HS-5 (cell line): ENCODE measurements at places on chromosomes 13 and 19.
A peak's percentile ranks its signal among the peaks of the same experiment; 100 is the strongest.

- no peak for DNase-seq
These were observed 6.0 kb downstream of the EEF2 start for GRCh38 chr19:3979289-3979673.

DNA sequence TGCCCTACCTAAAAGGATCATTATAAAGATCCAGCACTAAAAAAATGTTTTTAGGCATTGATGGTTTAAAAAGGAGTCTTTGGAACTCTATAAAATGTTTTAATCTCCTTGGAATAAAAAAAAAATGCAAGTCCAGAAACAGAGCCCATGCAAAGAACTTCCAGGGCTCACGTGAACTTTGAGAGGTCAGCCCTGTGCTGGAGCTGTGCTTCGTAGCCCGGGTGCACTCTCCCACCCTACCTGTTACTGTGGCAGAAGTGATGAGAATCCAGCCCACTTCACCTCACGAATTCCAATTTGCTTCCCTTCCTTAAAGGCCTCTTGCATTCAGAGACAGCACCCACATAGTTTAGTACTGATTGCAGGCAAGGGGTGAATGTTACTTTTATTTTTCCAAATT lies 267.7 kb downstream of the SHISA2 start:
- no peak for DNase-seq

- DNase-seq, result no peak
These were observed 18.3 kb downstream of the CCDC97 start for GRCh38 chr19:41328157-41328841.

GRCh38 chr13:109751477-109751876 lies 34.9 kb downstream of the IRS2 start:
- no peak for DNase-seq

DNA sequence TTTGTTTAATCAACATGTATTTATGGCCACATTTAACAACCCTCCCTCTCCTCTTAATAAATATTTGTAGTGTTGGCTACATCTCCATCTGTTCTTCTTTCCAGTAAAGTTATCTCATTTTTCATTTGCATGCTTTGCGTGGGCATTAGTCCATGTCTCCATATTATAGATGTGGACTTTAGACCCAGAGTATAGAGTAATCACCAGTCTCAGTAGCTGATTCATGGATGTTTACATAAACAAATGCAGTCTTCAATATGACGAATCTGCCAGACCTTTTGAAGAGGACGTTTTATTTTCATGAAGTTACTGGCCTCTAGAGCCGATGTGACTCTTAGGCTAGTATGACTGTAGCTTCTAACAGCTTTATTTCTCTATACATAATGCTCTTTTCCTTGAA lies 1546.2 kb downstream of the OLFM4 start:
- no peak for DNase-seq

GRCh38 chr13:32659736-32660135 lies 73.5 kb downstream of the PDS5B start:
- no peak for DNase-seq

- no peak for DNase-seq
These were observed 624.0 kb upstream of the KLF12 start for GRCh38 chr13:74758188-74758587.

DNA sequence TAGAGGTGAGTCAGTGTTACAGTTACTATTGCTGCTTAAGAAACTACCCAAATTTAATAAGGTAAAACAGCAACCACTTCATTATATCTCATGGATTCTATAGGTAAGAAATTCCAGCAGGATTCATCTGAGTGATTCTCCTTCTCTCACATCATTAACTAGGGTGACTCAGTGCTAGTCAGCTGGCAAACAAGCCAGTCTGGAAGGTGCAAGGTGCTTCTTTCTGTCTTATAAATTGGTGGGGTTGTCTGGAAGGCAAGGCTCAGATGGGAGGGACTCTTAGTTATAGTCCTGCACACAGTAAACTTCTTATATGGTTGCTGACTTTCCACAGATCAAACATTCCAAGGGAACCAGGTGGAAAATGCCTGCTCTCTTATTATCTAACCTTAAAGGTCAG lies 484.5 kb downstream of the GPC5 start:
- no peak for DNase-seq

GRCh38 chr13:98998831-98999638 lies 21.2 kb upstream of the DOCK9 start:
- DNase-seq, result no peak

DNA sequence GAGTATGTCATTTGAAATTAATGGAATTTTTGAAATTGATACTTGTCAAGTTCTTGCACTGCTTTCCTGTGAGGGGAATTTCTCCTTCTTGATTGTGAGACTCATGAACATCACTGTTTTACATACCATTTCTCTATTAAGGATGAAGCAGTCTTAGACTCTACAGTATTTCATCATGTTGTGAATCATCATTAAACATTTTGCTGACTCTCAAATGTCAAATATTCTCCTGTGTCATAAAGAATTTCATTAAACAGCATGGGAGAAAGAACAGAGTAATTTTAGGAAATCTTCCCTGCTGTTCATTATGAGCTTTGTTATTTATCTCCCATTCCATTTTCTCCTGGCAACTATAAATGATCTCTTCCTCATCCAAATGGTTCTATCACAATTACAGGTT lies 729.0 kb downstream of the PCDH9 start:
- peak; percentile 16 for DNase-seq

DNA sequence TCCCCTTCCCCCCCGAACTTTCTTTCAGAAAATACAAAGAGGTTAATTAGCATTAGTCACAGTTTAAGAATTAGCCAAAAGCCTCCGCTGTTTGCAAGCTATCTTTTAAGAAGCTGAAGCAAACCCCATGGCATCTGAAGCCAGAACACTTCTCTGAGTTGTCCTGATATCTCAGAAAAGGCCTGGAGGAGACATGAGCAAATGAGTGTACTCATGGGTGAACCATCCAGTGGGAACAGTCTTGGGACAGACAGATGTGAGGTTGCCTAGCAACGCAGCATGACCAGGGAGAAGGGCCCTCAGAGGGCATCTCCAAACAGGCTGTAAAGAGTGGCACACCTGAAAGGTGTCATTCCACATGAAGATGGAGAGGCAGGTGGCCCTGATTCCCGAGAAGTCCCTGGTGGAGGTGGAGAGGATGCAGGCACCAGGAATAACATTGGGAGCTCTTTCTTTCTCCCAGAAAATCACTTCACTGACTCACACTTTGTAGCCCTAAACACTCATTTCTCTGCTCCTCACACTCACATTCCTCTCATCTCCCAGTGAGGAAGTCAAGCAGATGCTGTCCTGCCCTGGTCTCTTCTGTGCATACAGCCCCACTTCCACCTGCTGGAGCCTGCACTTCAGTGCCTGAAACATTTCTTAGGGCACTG lies 87.0 kb upstream of the TSHZ3 start:
- DNase-seq, result no peak

- DNase-seq, result no peak
These were observed 78.7 kb downstream of the ZNF536 start for GRCh38 chr19:30450835-30451321.

- DNase-seq, result no peak
These were observed 10.0 kb downstream of the KCNC3 start for GRCh38 chr19:50319156-50319555.

DNA sequence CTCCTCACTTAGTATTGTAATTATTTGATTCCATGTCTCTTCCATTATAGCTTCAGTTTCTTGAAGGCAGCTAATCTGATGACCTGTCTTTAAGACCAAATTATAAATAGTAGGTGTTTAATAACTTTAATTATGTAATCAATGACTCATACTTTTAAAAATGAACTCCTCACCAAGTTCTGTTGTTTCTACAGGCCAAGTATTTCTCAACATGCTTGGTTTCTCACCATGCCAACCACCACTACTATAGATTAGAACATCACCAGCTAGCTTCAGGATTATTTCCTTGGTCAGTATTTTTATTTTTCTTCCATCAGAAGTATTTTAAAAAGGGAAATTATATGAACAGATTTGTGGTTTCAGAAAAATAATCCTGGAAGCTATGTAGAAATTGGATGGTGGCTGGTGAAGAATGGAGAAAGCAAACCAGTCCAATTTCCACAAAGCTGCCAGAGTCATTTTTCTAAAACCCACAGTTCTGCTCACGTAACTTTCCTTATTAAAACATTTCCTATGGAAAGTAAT lies 237.7 kb upstream of the DACH1 start:
- no peak for DNase-seq

DNA sequence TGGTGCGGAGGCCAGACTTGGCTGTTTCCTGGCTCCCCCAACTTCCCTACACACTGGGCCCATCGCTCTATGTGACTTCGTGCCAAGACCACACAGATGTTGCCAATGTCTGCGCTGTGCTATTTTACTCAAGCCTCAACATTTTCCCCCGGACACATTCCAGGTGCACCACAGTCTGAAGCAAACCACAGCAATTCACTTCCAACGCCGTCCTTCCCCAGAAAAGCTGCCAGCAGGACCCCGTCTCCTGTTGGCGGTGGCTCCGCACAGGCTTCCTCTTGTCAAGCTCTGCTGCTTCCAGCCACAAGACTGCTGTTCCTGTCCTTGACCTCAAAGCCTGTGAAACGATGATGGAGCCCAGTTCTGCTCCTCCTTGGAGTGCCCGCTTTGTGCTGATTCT lies 100.7 kb downstream of the CRYL1 start:
- DNase-seq, result no peak

GRCh38 chr13:97798836-97799235 lies 154.6 kb upstream of the IPO5 start:
- DNase-seq, result no peak

- no peak for DNase-seq
These were observed 8.6 kb upstream of the GPR18 start for GRCh38 chr13:99266827-99267226.

DNA sequence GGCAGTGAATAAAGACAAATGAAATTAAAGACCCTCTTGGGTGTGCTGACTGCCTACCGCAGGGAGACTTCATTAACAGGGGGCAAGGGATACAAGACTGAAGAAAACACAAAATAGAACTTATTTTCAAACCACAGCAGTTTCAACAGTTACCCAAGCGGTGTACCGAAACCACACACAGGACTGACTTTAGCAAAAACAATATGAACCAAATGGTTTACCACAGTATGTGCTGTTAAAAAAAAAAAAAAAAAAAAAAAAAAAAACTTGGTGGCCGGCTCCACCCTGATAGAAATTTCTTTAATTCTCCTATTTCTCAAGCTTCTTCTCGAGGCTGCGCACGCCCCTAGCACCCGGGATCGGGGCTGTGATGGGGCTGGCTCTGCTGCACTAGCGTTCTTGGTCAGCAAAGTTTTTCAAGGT lies 42.6 kb downstream of the KLF2 start:
- DNase-seq, result no peak

GRCh38 chr13:31747291-31747690 lies 8.0 kb downstream of the RXFP2 start:
- DNase-seq, result no peak

- no peak for DNase-seq
These were observed 80.8 kb downstream of the FREM2 start for GRCh38 chr13:38767506-38768265.

- no peak for DNase-seq
These were observed 289.7 kb downstream of the SLITRK6 start for GRCh38 chr13:85509512-85509911.

- no peak for DNase-seq
These were observed 10.0 kb upstream of the PNMA8A start for GRCh38 chr19:46481223-46481848.

- DNase-seq, result no peak
These were observed 4.4 kb upstream of the REXO1 start for GRCh38 chr19:1852581-1853128.

GRCh38 chr19:33784432-33784831 lies 12.2 kb upstream of the KCTD15 start:
- DNase-seq, result no peak

GRCh38 chr13:114122591-114123211 lies 9.7 kb downstream of the RASA3 start:
- no peak for DNase-seq

- no peak for DNase-seq
These were observed 17.1 kb upstream of the CHST8 start for GRCh38 chr19:33604651-33605050.

DNA sequence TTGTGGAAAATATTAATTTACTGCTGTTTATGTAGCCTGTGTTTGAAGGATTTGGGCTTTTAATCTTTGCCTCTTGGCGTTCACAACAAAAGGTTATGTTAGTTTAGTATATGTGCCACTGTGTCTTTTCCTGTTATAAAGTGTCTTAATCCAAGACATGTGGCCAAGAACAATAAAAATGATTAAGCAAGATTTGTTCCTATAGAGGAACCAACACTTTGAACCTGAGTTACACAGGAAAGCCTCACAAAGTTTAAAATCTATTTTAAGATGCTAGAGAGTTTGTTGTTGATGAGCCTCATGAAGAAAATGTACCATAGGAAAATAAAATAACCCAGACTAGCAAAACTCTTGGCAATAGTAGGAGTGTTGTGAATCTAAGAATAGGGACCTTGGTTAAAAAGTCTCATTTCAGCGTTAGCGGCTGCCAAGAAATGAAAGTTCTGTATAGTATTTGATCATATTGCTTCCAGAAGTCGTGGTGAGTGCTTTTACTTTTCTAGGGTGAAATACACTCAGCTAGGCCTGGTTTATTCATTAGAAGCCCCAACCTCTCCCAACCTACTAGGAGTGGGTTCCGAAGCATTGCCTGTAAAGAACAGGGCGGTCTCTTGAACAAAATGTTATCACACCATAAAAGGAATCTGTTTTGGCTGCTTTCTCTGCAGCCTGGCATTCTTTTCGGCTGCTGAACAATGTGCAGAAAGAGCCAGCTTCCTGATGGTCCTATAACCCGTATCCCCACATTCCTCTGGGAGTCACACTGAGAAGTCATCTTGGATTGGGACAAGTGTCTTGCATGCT lies 102.6 kb downstream of the LRCH1 start:
- DNase-seq, result no peak

- DNase-seq, result no peak
These were observed 1434.7 kb upstream of the PRR20A start for GRCh38 chr13:55705971-55706370.

- no peak for DNase-seq
These were observed 363 bp downstream of the CACNA1A start for GRCh38 chr19:13505761-13506470.

- no peak for DNase-seq
These were observed 587.4 kb downstream of the LMO7 start for GRCh38 chr13:76223565-76223964.

DNA sequence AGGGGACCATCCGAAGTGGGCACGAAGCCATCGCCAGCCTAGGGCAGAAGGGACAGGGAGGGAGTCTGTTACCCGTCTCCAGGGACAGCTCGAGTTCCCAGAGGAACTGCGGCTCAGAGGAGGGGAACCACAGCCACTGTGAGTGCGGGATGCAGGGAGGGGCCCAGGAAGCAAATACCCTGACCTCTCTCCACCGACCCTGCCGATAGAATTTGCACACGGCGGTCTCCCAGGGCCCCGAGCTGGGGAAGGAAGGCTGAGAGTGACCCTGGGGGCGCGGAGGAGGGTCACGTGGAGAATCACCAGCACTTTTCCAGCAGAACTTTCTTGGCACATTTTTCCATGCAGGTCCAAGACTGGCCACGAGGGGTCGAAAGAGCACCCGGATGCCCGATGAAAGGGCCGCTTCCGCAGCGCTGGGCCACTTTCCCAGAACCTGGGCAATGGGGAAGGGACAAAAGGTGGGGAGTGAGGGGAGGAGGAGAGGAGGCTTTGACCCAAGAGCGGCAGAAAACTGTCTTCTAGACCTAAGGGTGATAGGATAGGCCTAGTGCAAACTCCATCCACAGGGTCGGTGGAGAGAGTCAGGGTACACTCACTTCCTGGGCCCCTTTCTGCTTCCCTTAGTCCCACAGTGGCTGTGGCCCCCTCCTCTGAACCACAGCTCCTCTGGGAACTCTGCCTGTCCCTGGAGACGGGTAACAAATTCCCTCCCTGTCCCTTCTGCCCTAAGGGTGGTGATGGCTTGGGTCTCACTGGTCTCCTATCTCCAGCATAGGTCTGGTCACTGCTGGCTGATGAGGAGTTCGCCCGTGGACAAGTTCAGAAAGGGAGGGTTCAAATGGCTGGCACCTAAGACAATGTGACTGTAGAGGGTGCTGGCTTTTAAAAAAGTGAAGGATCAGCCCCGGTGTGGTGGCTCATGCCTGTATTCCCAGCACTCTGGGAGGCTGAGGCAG lies 5.3 kb upstream of the GPR4 start:
- no peak for DNase-seq
